ENCODE measurements at places on chromosomes 5 and 9.
A peak's percentile ranks its signal among the peaks of the same experiment; 100 is the strongest.

- DNase-seq: no peak
Observed at GRCh38 chr5:153187503-153187902, 303.0 kb upstream of the GRIA1 start.

- no peak for DNase-seq
Observed at GRCh38 chr5:66892716-66893115, 296.5 kb downstream of the MAST4 start.

DNA sequence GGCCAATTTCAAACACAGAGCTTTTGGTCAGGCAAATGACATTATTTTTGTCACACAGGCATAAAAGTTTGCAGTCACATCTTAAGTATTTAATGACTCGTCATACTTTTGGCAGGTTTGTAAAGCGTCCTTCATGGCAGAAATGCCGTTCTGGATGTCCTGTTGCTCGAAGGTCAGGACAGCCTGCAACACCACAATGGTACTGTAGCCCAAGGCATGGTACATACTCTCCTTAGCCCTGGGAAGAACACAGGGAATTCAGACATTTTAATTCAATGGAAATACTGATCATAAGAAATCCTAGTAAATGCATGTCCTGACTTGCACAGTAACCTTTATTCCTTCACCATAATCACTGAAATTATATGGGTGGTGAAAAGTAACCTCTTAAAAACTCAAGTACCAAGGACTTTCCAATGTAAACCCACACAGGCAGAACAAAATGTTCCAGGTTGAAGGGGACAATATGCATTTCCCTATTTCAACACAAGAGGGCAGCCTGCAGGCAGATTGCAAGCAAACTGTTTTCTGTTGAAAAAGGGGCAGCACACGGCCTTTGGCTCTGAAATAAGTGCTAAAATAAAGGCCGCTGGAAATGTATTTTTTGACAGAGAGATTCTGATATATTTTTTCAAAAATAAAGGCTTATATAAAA is 95.7 kb downstream of the TTC39B start:
- peak; percentile 20 for DNase-seq

DNA sequence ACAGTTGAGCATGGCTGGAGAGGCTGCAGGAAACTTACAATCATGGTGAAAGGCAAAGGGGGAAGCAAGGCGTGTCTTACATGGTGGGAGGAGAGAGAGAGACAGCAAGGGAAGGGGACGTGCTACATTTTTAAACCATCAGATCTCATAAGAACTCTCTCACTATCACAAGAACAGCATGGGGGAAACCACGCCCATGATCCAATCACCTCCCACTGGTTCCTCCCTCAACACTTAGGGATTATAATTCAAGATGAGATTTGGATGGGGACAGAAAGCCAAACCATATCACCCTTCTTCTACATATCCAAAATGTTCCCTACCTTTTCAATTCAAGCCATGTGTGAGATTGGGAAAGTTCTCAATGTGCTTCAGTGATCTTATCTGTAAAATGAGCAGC is 22.9 kb upstream of the GLRX start:
- no peak for DNase-seq

GRCh38 chr5:132962429-132963021 is 909 bp downstream of the AFF4 start:
- no peak for DNase-seq

DNA sequence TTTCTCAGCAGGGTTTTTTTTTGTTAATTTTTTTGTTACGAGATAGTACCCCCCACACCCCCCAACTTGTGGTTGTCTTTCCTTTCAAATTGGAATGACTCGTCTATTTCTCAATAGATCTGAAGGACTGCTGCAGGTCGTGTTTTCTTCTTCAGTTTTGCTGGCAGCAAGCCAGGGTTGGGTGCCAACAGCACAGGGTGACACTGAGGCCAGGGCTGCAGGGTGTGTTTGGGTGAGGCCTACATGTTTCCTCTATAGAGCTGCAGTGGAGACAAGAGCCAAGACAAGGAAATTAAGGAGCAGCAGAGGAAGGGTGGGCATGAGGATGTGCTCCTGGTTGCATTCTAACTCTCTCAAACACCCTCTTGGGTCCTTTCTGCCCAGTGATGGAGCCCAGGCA is 52.2 kb downstream of the NXNL2 start:
- no peak for DNase-seq

- no peak for DNase-seq
Observed at GRCh38 chr5:173318881-173319620, 9.2 kb downstream of the STC2 start.

DNA sequence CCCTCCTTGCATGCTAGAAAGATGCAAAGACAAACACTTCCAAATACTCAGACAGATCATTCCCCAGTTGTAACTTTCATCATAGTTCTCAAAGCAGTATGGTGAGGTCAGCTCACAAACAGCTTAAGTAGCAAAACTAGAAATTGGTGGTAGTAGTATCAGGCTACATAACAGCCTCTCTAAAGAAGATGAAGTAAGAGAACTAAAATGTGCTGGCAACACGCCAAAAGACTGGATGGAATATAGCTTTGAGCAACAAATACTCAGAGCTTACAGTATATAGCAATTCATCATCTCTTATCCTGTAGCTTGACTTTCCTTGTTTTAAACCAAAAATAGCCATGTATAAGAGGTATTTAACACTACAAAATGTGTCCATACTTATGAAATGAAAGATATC is 7.5 kb downstream of the PFDN1 start:
- no peak for DNase-seq

- no peak for DNase-seq
Observed at GRCh38 chr5:169299191-169299662, 1.7 kb downstream of the SLIT3 start.

GRCh38 chr9:95667789-95668188 is 151.0 kb upstream of the PTCH1 start:
- no peak for DNase-seq

DNA sequence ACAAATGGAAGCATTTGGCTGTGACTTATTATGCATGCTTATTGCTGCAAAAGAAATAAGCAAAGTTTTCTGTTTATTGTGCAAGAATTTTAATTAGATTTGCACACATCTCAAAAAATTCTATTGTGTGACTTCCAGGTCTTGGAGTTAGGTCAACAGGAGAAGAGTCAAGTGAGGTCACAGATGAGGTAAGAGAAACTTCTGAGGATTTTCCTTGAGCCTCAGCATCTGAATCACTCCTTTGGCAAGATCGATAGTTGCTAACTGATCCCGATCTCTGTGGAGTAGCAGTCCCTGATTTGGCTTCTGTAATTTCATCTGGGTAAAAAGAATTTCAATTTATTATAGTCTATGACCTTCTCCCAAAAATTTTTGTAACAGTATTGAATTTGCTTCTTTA is 6.9 kb upstream of the TTC33 start:
- DNase-seq: no peak

- DNase-seq: no peak
Observed at GRCh38 chr5:15074651-15075050, 203.1 kb upstream of the ANKH start.

- no peak for DNase-seq
Observed at GRCh38 chr5:124132843-124133242, 613.6 kb downstream of the ZNF608 start.

GRCh38 chr9:90086101-90086511 is 481.3 kb downstream of the GADD45G start:
- DNase-seq: no peak

GRCh38 chr5:145680767-145681166 is 154.4 kb downstream of the PRELID2 start:
- DNase-seq: no peak

- DNase-seq: no peak
Observed at GRCh38 chr9:91694081-91694870, 255.8 kb downstream of the ROR2 start.

DNA sequence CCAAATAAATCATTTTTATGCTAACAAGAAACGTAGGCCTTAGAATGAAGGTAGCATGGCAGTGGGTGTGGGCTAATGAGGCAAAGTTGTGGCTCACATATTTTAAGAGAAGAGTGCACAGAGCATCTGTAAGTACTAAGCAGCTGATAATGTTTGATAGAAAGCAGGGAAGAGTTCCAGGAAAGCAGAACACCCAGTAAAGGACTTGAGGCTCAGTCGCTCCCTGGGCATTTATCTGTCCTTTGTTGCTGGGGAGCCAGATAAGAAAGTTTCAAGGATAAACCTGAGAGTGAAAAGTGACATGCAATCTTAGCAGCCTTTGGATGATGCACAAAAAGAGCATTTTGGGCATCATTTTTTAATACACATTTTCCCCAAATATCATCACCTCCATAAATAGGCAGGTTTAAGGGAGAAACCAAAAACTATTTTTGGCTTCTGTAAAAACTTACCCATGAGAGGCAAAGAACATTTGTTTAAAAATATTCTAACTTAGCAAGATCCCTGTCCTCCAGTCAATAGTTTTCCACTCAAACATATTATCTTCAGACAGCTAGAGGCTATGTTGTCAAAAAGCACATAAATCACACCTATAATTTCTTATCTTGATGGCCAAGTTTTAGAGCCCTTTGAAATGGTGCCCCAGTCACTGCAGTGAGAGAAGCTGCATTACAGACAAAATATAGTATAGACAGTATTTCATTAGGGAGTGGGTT is 3.4 kb downstream of the FREM1 start:
- DNase-seq: no peak

- DNase-seq: no peak
Observed at GRCh38 chr9:84169240-84169639, 171.3 kb downstream of the SLC28A3 start.

DNA sequence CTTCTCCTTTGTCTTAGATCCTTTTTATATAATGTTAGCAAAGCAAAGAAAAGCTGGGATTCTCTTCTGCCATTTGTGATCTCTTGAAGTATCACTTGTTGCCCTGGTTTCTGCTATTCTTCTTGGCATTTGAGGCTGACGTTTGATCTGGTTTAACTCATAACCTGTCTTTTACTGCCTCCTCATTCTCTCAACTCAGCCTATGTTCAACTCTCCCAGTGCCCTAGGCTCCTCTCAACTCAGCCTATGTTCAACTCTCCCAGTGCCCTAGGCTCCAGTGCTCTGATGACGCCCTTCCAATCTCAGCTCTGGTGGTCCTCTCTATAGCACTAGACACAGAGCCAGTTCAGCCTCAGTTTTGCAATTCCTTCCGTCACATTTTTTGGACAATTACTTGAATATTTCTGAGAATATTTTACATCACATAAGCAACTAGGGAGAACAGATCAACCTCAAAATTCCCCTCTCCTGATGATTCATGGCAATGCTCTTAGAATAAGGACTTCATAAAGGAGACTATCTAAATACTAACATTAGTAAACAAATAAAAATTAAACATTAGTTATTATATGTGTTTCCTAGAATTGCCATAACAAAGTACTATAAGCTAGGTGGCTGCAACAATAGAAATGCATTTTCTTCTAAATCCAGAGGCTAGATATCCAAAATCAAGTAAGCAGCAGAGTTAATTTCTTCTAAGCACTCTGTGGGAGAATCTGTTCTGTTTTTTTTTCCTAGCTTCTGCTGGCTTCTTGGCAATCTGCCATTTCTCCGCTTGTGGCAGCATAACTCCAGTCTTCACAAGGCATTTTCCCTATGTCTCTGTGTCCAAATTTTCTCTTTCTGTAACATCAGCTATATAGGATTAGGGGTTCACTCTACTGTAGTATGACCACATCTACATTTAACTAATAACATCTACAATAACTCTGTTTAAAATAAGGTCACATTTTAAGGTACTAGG is 662.1 kb upstream of the FTMT start:
- no peak for DNase-seq

DNA sequence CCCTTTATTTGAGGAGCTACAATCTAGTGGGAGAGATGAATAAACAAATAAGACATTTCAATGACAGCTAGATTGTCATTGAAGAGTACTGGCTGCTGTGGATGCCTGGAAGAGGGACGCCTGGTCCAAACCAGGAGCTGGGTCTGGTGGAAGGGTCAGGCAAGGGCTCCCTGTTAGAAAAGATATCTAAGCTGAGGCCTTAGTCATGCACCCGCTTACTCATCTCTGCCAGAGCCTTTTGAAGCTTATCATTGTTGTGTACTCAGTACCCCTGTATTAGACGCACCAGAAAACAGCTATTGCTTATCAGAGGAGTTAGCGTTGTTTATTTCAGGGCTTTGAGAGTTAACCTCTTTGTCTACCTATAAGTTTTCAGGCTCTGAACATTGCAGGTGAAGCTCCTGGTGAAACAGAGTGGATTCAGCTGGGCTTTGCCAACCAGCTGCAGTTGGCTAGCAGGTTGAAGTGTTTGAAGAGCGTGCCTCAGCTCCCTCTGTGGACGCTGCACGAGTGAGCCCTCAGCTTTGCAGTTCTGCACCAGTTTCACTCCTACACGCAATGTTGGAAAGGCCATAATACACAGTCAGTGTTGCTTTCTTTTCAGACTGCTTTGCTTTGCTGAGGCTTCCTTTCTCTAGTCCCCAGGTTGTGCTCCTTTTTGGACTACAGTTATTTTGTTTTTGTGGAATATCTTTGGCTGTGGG is 5.6 kb upstream of the GPR151 start:
- DNase-seq: no peak

DNA sequence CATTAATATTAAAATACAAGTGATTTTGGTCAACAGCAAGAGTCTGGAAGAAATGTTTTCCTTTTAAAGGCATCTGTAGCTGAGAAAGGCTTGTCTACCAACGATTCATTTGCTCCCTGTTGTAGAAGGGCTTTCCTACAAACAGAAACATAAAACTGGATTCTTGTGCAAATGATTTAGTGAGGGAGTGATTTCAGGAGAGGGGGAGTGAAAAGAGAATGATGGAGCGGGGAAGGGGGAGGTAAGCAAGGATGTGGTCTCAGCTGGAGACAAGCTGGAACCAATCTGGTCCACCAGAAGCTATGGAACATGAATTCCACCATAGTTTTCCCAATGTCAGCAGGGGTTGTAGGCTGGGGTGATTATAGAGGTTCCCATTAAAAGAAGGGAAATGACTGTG is 196.3 kb downstream of the FBXO4 start:
- DNase-seq: no peak
